ENCODE measurements at places on chromosomes 16 and 17.
A peak's percentile ranks its signal among the peaks of the same experiment; 100 is the strongest.

GRCh38 chr16:57502048-57502775 is 15.9 kb upstream of the DOK4 start:
- DNase-seq: no peak

GRCh38 chr16:17002565-17002964 is 468.2 kb downstream of the XYLT1 start:
- DNase-seq: no peak

GRCh38 chr17:45970659-45971058 is 28.4 kb upstream of the STH start:
- no peak for DNase-seq

DNA sequence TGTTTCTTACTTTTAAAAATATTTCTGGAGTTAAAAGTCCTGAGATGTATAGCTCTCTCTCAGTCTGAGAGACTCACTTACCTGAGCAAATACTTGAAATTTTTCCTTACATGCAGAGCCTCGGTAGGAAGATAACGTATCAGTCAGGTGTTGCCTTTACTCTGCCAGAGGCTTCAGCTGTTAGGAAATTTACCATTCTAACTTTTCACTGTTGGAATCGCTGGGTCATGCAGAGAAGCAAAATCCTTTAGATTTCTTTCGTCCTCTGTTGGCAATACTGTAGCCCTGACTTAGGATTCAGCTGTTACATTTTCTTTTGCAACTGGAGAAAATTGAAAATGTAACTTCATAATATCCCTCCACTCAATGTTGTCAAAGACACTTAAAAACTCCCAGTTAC is 20.0 kb upstream of the KCNJ16 start:
- DNase-seq: no peak

GRCh38 chr17:44338702-44339101 is 6.4 kb upstream of the GRN start:
- no peak for DNase-seq

- no peak for DNase-seq
Observed at GRCh38 chr17:83143817-83144231, 64.4 kb downstream of the METRNL start.

DNA sequence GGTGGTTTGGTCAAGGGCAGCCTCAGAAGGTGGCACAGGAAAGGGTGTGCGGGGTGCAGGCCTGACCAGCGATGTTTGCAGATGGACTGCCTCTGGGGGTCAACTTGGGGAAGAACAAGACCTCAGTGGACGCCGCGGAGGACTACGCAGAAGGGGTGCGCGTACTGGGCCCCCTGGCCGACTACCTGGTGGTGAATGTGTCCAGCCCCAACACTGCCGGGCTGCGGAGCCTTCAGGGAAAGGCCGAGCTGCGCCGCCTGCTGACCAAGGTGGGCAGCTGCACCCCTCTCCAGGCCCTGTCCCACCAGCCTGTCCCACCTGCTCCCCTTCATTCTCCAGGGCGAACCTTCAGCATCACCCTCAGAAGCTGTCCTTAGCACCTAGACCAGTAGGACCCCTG is 12.5 kb downstream of the DHODH start:
- DNase-seq: no peak

GRCh38 chr16:790086-790485 is 1.7 kb downstream of the CHTF18 start:
- no peak for DNase-seq

DNA sequence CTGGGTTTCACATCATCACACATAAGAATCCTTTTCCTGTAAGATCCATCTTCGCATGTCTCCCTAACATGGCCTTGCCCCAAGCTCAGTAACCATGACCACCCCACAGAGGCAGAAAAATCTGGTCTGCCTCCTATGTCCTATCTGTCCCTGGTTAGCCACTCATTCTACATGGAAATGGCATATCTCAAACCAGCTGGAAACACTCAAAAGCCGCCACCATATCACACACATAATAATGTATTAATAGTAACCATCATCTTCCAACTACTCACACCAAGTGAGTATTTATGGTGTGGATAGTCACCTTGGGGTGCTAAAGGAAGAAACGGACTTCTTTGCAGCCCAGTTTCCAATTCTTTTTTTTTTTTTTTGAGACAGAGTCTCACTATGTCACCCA is 11.4 kb downstream of the FAM117A start:
- DNase-seq: no peak

DNA sequence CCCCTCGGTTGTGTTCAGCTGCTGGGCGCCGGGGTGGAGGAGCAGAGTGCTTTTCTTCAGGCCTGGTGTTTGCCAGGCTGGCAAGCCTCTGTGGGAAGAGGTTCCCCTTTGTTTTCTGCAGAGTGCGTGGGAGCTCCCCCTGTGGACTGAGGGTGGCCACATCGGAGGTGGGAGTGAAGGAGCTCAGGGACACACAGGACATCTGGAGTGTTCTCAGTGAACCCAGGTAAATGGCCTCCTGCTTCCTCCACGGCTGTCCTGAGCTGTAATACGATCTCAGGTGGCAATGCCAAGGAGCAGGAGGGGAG is 39.2 kb upstream of the IRF8 start:
- no peak for DNase-seq

DNA sequence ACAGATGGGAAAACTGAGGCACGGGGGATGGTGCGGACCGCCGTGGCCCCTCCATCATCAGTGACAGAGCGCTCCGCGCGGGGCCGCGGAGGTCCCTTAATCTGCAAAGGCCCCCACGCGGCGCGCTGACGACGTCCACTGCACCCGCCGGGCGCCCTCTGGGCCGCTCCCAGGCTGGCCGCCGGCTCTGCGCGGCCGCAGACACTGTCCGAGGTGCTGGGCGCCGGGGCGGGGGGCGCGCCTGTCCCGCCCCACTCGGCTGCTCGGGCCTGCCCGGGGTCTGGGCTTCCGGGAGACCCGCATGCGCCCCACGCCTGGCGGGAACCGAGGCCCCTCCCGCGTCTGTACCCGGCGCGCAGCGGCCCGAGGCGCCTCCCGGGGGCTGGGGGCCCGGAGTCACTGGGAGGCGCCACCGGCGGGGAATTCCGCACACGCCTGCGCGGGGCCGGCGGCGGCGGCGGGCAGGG is 550 bp upstream of the RNF213 start:
- no peak for DNase-seq

DNA sequence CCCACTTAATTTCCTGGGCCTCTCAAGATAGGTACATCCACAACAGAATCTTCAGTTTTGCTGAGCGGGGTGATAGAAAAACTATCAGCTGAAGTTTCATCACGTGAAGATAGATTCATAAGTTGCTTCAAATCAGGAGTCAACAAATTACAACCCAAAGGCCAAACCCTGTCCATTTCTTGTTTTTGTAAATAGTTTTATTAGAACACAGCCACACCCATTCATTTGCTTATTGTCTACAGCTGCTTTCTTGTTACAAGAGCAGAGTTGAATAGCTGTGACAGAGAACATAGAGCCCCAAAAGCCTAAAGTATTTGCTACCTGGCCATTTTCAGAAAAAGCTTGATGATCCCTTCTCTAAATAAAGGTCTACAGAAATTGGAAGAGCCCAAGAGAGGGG is 300.1 kb upstream of the CDH5 start:
- DNase-seq: no peak

GRCh38 chr16:2773188-2773968 is 3.7 kb downstream of the ELOB start:
- no peak for DNase-seq

GRCh38 chr17:62614142-62614541 is 13.3 kb upstream of the MRC2 start:
- no peak for DNase-seq

- no peak for DNase-seq
Observed at GRCh38 chr17:42133461-42134041, 10.9 kb downstream of the HSPB9 start.

- DNase-seq: no peak
Observed at GRCh38 chr17:19370493-19370960, 7.8 kb upstream of the MAPK7 start.

GRCh38 chr16:62424206-62424605 is 388.0 kb upstream of the CDH8 start:
- no peak for DNase-seq

- DNase-seq: peak; percentile 35
Observed at GRCh38 chr17:51860954-51861561, 297.5 kb downstream of the CA10 start.

DNA sequence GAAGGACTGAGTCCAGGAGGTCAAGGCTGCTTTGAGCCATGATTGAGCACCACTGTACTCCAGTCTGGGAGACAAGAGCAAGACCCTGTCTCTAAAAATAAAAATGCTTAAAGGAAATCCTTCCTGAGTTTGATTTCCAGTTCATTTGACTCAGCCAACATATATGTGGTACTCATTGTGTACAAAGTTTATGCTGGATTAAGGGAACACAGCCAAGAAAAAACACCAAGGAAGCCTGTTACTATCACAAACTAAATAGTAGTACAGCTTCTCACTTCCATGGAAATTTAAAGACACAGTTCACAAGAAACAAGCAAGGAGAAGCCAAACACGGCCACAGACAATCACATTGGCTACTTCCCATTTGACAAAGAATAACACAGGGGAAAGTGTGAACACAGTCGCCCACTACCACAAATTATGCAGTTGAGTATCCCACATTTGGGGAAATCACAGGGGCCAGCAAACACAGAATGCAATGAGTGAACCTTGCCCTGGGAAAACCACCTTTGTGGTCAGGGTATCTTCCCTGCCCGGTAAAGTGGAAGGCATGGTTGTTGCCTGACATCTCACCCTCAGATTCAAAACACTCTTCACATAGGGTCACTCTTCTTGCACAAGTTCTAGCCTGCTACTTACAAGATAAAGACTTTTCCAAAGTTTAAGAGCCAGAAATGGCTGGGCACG is 14.5 kb downstream of the TEX14 start:
- DNase-seq: no peak

Measured in spinal cord (tissue), 10 donors.